Nephron progenitor cell (in vitro differentiated cells): ENCODE measurements at places on chromosomes 11 and 22.

DNA sequence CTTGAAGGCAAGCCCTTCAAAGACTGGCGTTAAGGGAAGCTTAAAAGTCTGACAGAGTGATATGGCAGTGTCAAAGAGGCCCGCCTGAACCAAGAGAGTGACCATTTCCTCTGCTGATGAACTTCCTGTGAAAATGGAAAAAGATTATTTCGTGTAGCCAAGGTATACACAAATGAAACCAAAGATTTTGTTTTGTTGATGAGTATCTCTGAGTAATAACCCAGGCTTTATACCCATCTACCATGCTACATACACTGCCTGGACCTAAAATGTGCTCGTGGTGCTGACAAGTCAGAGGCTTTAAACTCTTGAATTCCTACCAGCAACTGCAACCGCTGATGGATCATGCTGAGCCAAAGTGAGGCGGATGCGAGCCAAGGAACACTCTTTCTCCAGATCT, 21.0 kb upstream of the FNBP4 start:
- no peak for DNase-seq

DNA sequence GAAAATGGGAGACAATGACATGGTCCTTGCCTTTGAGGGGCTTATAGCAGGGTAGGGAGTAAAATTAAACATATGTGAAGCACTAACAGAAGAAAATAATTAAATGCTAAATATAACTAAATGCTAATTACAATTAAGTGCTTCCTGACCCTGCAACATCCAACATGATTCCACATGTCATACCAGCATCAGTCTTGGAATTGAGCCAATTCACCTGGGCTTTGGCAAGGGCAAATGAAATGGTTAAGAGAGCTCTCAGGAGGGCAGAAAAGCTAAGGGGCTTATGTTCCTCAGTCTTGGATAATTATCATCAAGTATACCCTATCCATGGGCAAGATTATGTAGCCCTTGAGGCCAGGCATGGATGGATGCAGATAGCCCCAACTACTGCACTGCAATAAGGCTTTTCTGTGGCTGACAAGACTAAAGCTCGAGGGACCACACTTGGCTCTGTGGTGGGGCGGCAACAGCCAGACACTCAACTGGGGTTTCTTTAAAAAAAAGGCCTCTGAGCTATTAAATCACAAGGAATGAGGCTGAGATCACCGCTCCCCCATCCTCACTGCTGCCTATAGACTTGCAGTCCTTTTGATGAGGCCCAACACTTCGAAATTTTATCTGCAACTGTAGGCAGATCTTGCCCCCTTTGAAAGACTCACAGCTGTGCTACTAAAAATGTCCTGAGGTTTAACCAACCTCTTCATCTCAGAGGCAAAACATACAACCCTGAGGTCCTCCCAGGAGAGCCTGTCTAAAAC, 39.0 kb downstream of the IL18BP start:
- no peak for DNase-seq

- DNase-seq: peak; percentile 30
These were observed 15.0 kb downstream of the POU2F3 start for GRCh38 chr11:120254788-120255518.

GRCh38 chr22:41347066-41347859, 34.5 kb upstream of the TEF start:
- no peak for DNase-seq

- no peak for DNase-seq
These were observed 17.8 kb upstream of the RAPSN start for GRCh38 chr11:47466701-47467250.

GRCh38 chr11:57323167-57323854, 1.4 kb downstream of the TNKS1BP1 start:
- no peak for DNase-seq

DNA sequence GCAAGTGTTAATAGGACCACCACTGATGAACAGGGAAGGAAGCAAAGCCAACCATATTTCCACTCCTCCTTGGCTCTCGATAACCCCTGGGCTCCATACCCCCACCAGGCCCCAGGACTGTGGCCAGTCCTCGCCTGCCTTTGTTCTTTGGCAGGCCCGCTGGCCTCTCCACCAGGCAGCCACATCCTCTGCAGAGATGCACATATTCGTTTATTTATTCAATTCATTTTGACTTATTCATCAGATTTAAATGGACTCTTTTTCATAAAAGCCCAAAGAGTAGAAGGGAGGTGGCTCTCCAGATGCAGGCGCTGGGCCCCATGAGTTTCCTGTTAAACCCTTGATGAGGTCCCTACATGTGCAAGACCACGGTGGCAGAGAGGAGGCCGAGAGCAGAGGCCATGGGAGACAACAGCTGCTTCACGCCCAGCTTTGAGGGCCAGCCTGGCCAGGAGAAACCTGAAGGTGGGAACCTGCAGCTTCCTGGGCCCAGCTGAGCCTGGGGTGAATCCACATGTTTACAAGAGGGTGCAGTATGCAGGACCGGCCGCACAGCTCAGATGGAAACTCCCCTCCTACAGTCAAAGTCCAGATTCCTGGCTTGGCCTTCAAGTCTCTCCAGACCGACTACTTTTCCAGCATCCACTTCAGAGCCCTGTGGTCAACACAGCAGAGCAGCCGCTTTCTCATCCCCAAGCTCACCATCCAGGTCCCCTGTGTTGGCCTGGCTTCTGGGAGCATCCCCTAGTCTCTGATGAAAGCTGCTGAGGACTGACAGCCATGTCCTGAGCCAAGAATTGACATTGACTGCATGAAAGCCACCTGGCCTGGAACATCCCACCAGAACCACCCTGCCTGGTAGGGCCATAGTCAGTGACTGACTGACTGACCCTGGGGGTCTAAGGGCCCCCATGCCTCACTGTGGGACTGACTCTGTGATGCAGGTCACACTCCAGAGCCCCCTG, 39.7 kb upstream of the CCND1 start:
- DNase-seq: no peak

GRCh38 chr11:19953909-19954308, 206.4 kb downstream of the DBX1 start:
- DNase-seq: no peak

DNA sequence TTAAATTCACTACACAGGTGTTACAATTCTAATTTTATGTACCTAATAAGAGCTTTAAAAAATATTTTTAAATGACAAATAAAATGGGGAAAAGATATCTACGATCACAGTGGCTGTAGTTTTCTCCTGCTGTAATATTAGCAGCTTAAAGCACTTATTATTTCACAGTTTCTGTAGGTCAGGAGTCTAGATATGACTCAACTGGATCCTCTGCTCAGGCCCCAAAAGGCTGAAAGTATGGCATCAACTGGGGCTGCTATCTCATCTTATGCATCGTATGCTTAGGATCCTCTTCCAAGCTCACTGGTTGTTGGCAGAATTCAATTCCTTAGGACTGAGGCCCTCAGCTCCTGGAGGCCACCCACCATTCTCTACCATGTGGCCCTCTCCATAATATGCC, 12.8 kb downstream of the FBXO3 start:
- no peak for DNase-seq

DNA sequence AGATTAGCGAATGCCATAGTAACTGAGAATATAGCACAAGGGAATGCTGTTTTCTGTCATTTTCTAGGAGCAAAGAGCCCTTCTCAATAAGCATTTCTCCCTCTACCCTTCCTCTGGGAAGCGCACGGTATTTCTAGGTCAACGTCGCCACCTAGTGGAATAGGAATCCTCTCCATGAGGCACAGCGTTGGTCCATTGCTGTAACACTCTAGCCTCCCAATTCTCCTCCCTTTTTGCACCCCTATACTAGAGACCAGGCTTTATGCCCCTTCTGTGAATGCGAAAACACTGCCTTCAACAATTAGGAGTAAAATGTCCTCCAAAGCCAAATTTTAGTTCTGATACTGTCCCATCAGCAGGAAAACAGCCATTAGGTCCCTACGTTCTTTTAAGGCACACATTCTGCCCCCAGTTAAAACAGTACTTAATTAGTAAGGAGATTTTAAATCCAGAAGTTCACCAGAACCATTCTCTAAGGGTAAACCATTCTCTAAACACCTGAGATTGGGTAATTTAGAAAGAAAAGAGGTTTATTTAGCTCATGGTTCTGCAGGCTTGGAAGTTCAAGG, 12.8 kb upstream of the HYLS1 start:
- peak; percentile 71 for DNase-seq

DNA sequence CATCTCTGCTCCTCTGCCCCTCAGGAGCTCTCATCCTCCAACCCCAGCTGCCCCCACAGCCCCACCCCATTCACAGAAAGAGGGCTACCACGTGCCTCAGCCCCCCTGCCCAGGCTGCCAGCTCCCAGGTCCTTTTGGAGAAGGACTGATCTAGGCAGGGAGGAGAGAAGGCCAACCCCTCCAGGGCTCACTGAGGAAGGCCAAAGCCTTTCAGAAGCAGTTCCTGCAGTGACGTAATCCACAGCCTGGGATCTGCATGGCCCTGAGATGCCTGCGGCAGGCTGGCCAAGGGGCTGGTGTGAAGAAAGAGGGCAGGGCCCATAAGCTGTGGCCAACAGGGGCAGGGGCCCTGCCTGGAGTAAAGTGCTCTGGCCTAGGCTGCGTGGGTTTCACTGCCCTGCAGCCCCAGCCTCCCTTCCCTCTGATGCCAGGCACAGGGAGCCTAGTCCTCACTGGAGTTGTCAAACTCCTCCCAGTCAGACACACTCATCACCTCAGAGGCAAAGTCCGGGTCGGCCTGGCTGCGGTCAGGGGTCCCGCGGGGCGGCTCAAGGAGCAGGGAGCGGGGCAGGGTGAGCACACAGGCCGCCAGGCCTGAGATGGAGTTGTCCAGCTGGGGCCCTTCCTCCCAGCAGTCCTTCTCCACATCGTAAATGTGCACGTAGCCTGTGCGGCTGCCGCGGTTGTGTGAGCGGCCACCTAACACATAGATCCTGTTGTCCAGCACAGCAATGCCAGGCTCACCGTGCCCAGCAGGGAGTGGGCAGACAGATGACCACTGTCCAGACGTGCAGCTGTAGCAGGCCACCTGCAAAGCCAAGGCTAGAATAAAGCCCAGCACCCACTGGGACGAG, 4.2 kb upstream of the SCARF2 start:
- DNase-seq: no peak

DNA sequence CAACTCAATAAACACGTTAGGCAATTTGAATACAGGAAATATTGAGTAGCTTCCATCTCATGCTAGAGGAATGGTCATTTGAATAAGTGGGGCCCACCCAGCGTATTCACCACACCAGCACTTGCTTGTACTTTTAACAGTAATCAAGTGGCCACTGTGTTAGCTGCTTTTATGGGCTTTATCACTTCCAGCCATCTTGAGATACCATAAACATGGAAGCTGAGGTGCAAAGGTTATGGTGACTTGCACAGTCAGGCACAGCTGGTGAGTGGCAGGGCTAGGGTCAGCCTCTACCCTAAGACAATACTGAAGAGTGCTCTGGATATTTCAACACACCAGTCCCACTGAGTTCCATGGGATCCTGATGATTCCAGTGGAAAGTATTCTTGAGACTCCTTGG, 6.7 kb downstream of the JOSD1 start:
- DNase-seq: no peak

DNA sequence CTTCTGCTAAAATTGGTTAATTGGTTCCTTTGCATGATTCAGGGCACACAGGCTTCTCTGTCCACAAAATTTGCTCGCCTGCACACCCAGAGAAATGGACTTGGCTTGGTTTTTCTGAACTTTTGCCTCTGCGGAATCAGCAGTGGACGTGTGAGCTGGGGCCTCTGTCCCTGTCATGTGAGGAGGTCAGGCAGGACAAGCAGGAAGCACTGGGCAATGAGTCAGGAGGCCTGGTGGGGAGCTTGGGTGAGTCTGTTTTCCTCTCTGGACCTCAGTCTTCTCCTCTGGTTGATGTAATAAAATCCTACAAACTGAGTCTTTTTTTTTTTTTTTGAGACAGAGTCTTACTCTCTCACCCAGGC, 10.4 kb upstream of the CELSR1 start:
- no peak for DNase-seq

DNA sequence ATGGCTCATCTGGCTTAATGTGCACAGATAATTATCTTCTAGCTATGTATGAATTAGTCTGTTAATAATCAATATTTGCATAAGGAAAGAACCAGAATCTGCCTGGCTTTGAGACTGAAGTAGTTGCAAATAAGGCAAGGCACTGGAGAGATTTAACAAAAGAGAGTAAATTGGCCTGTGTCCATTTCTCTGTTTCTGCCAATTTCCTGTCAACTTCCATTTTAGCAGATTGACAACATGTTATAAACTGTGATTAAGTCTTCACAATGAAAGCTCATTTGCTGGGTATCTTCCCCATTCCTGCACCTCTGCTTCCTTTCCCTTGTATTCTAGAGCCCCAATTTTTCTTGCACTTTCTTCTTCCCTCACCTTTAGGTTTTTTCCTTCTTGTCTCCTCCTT, 5.3 kb upstream of the TMEM123 start:
- DNase-seq: no peak

GRCh38 chr22:22424956-22425355, 83.6 kb downstream of the ZNF280B start:
- DNase-seq: no peak

DNA sequence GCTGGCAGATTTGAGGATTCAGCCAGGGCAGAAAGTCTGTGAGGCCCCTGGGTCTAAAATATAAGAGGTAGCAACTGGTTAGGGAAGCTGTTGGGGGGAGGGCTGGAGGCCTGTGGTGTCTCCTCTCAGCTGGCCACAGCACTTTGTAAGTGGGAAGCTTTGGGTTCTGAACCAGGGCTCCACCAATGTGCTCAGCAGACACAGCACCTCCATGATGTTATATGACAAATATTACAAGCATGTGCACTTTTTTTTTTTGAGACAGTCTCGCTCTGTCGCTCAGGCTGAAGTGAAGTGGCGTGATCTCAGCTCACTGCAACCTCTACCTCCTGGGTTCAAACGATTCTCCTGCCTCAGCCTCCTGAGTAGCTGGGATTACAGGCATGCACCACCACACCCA, 8.0 kb downstream of the ARHGAP1 start:
- no peak for DNase-seq

- DNase-seq: no peak
These were observed 115.1 kb upstream of the CRYBB3 start for GRCh38 chr22:25084405-25085107.

DNA sequence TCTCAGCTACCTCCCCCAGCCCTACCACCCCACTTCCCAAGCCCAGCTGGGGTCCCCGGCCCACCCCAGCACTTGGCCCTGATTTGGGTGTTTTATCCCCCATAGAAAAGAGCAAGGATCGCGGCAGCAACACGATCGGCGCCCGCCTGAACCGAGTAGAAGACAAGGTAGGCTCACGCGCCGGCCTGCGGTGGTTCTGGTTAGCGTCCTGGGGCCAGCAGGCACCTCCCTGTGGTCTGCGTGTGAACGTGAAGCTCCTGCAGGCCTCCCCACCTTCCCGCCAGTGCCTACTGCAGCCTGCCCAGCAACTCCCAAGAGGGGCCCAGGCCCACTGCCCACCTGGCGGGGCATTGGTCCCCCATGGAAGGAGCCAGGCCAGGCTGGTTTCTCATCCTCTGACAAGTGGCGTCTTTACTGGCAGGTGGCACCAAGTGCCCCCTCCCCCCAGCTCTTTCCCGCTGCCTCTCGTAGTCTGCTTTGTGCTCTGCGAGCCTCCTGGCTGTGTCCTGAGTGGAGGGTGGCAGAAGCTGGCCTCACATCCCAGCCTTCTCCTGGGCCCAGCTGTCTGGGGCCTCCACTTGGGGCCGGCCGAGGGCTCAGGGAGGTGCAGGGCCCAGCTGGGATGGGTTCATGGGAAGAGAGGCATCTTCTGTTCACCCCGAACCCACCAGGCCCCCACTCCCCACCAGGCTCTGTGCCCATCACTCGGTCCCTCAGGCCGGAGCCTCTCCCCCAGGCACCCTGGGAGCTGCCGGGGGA, 78.3 kb upstream of the KCNQ1OT1 start:
- no peak for DNase-seq
